ENCODE measurements at places on chromosomes 16 and 17. TPM values are rescaled to one million over a fixed set of nuclear protein-coding genes. Genes with fewer than 3 reads are reported as not detected.

DNAI2 gene
- not detected for total RNA-seq

ZFPM1 gene
- 0.36 TPM for total RNA-seq

ADAMTS18 gene
- not detected for total RNA-seq

PLLP gene
- total RNA-seq, result not detected

ANKS4B gene
- total RNA-seq, result not detected

TMEM204 gene
- not detected for total RNA-seq

TNP2 gene
- total RNA-seq, result not detected

CAMKK1 gene
- total RNA-seq, result 0.58 TPM

CMTM1 gene
- total RNA-seq, result 0.61 TPM

GPR139 gene
- total RNA-seq, result not detected

KATNIP gene
- 14.4 TPM for total RNA-seq

AIPL1 gene
- total RNA-seq, result not detected

OR3A2 gene
- not detected for total RNA-seq

KRT27 gene
- total RNA-seq, result not detected

NLRC3 gene
- 31.5 TPM for total RNA-seq

ZNF23 gene
- 13.6 TPM for total RNA-seq

PROCA1 gene
- 2.7 TPM for total RNA-seq

SLFN13 gene
- 0.07 TPM for total RNA-seq

PRAC1 gene
- not detected for total RNA-seq

MYL11 gene
- not detected for total RNA-seq

CLEC18A gene
- total RNA-seq, result 3.4 TPM

CACNG5 gene
- total RNA-seq, result not detected

HYDIN gene
- not detected for total RNA-seq

C17orf78 gene
- total RNA-seq, result not detected

CHD9NB gene
- total RNA-seq, result not detected

SNAI3 gene
- 1.4 TPM for total RNA-seq

SLFN12 gene
- not detected for total RNA-seq

ACSM2B gene
- total RNA-seq, result not detected

TNS4 gene
- not detected for total RNA-seq

VWA3A gene
- not detected for total RNA-seq

KRTAP16-1 gene
- not detected for total RNA-seq
